RPMI8226 (cell line): ENCODE measurements at places on chromosomes 16 and 17.
A peak's percentile ranks its signal among the peaks of the same experiment; 100 is the strongest.

GRCh38 chr17:78973792-78974520, 5.8 kb downstream of the LGALS3BP start:
- no peak for DNase-seq

DNA sequence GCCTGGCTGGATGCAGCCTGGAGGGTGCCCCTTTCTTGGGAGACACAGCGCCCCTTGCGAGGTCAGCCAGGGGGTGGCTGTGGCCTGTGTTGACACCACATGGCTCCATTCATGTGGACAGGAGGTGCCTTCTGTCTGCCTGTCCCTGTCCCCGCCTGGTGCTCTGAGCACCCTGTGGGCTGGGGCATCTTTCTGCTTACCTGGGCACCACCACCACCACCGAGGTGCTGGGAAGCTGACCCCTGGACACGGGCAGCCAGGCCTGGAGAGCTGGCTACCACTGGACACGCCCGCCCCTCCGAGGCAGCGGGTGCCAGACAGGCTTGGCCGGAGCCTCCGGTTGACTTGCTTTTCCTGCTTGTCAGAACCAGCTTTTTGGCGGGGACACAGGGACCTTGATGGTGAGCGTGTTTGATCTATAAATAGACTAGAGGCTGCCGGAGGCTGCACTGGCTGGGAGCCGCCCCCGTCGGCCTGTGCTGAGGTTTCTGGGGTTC, 121.3 kb upstream of the GSE1 start:
- no peak for DNase-seq

DNA sequence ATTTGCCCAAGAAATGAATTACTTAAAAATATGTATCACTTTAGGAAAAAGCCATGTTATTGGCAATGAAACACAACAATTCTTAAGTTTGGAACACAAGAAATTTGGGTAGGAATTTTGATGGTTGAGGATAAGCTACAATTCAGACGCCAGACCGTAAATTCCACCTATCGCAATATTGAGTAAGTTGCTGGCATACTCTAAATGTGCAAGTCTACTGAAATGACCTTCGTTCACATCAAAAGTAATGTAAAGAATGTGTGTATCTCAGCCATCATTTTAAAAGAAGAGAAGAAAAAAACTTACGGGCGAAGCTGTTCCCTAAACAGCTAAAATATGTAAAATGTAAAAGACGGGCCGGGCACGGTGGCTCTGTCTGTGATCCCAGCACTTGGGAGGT, 33.4 kb downstream of the UBE2G1 start:
- no peak for DNase-seq

DNA sequence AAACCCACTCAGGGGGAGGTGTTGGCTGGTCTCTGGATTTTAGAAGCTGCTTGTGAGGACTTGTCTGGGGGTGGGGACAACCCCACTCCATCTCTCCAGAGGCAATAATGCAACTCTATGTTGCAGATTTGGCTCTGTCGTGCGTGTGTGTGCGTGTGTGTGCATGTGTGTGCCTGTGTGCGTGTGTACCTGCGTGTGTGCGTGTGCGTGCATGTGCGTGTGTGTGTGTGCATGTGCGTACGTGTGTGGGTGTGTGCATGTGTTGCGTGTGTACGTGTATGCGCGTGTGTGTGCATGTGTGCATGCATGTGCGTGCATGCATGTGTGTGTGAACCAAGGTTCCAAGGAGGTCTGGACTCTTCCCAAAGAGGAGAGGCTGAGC, 120.4 kb upstream of the LHX1 start:
- no peak for DNase-seq

GRCh38 chr17:17191346-17191792, 14.8 kb downstream of the PLD6 start:
- no peak for DNase-seq

GRCh38 chr16:82636485-82636884, 9.7 kb downstream of the CDH13 start:
- no peak for DNase-seq

DNA sequence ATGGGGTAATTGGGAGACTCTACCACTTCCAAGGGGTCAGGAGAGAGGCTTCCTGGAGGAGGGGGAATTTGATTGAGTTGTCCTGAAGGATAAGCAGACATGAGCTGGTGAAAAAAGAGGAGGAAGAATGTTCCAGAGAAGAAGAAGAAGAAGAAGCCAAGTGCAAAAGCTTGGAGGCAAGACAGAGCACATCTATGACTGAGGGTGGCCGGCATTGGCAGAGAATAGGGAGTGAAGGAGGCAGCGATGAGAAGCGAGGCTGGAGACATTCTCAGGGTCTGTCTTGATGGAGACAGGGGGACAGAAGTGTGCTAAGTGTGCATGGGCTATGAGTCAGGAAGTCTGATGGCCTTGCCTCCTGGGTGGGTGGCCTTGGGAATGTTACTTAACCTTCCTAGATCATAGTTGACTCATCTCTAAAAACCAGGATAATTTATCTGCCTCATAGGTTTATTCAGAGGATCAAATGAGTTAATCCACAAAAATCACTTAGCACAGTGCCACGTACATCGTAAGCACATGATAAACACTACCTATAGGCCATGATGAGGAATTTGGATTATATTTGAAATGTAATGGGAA, 171.7 kb downstream of the ABCC12 start:
- no peak for DNase-seq

GRCh38 chr16:79171504-79171903, 429.0 kb downstream of the MAF start:
- no peak for DNase-seq

GRCh38 chr16:9909072-9909825, 273.0 kb downstream of the GRIN2A start:
- no peak for DNase-seq

DNA sequence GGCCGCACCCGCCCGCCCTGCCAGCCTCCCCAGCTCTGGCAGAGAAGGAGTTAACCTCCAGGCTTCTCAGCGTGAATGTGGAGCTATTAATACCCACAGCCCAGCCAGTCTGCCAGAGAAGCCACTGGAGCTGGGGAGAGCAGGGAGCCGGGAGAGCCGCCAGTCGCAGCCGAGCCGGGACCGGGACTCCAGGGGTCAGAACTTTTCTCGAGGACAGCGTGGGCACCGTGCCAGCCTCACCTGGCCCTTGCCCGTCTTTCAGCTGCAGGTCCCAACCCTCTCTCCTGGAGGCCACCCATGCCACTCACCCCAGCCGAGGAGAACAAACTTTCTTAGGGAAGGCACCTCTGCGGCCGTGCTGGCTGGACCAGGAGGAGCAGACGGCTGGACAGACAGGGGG, 33.8 kb upstream of the SBK1 start:
- DNase-seq: peak; percentile 37
